ENCODE measurements at places on chromosomes 1 and 21.
A peak's percentile ranks its signal among the peaks of the same experiment; 100 is the strongest.

DNA sequence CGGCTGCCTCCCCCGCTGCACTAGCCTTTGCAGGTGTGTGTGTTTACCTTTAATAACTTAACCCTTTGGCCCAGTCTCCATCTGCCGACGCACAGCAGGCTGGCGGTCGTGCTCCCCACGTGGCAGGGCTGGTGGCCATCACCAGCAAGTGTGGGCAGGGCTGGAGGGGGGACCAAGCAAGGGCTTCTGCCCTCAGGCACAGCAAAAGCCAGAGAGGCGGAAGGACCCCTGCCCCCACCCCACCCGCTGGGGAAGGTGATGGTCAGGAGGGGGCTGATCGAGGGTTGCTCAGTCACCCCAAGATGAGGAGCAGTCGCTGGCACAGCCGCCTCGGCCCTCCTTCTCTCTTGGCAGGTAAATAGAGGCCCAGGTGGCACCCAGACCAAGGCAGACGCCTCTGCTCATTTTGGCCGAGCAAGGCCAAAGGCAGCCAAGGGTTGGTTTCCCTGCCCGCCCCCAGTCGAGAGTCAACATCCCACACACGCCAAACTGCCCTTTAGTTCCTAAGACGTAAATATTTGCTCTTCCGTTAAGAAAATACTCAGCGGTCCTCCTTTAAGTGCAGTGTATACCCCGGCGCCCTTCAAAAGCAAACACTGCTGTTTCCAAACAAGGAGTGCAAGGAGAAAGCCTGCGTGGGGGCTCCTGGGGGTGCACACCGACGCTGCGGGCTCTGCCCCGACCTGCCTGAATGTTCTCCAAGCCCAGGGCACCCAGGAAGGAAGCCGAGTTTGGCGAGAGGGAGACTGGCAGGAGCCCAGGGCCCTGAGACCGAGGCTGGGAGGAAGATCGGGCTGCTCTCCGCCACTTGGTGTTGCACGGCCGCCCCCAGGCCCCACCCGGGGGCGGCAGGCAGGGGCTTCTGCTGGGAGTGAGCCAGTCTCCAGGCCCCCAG is 82.7 kb downstream of the SIK1 start:
- DNase-seq: no peak

- DNase-seq: no peak
Observed at GRCh38 chr1:13732971-13733667, 33.1 kb downstream of the PRDM2 start.

- DNase-seq: no peak
Observed at GRCh38 chr1:220504329-220504728, 23.6 kb upstream of the MARK1 start.

- DNase-seq: no peak
Observed at GRCh38 chr1:218171302-218171893, 113.7 kb upstream of the RRP15 start.

DNA sequence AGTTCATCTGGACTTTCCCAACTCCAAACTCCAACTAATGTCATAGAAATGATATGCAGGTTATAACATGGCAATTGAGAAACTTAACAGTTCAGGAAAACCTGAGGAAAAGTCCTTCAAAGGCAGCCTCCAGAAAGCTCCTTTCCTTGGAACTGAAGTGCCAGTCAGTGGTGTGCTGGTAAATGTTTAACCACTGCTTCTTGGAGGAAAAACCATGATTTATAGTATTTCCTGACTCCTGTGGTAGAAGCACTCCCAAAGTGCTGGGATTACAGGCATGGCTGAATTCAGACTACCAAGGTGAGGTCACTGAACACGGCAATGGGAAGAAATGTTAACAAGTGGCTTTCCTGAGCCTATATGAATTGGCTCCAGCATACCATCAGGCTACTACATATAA is 26.7 kb upstream of the ZNHIT6 start:
- DNase-seq: no peak

DNA sequence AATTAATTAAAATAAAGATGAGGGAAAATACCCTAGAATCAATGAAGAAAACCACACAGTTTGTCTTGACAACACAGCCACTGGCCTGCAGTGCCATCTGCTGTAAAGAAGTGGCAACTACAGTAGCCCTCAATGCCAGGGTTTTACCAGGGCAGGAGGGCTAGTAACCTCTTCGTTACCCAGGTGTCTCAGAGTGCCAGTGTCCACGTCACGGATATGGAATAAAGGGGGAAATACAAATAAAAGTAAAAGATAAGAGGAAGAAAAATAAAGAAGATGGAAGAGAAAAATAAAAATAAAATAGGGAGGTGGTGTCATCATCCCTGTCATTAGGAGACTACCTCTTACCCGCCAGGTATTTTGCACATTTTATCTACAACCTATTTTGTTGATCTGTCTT is 14.2 kb upstream of the SLC44A3 start:
- no peak for DNase-seq

DNA sequence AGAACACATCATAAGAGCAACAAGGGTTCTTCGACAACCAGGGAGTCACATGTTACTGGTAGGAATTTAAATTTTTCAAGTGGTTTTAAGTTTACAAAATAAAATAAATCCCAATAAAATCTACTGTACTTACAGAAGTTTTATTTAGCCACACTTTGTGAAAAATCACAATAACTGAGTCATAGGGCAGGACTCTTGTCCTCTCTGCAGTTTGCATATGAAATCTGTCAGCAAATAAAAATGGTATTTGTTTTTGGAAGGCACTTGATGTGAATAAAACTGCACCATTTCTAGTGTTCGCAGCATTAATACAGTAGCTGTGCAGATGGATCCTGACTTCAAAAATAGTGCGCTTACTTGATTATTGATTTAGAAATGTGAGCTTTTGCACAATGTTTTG is 150.4 kb downstream of the LBR start:
- no peak for DNase-seq

GRCh38 chr1:125087691-125088090 is 3902.9 kb downstream of the SRGAP2C start:
- no peak for DNase-seq

- no peak for DNase-seq
Observed at GRCh38 chr21:45534636-45535331, 7.5 kb downstream of the SLC19A1 start.

GRCh38 chr1:185159966-185160365 is 3.0 kb downstream of the SWT1 start:
- DNase-seq: no peak

DNA sequence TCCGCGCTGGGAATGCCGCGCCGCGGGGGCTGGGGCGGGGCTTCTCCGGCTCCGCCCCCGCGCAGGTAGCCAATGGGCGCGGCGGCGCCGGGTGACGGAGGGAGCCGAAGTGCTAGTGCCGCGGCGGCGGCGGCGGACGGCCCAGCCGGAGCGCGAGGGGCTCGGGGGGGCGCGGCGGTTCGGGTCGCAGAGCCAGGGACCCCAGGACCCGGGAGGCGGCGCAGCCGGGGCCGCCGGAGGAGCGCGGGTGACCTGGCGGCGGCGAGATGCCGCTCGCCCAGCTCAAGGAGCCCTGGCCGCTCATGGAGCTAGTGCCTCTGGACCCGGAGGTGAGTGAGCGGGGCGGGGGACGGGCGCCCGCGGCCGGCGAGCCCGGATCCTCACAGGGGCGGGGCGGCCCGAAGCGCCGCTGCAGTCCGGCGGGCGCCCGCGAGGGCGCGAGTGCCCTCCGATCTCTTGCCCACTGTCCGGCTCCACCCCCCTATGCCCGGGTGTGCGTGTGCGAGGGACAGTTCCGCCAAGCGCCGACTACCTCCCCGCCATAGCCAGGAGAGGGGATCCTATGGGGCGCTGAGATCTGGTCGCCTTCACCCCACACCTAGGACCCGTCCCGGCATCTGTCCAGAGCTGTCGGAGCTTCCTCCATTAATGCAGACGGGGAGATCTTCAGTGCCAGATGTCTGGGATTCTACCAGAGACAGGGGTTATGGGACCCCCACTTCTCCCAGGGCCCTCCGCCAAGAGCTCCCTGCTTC is at the start of gene RPS6KA1:
Gene RPS6KA1 (plus strand): TSS at position 107 of the 755 bp plus-strand sequence. CDS start 160 bp downstream, at position 267.
- DNase-seq: peak; percentile 29

GRCh38 chr1:41192456-41193178 is 49.5 kb downstream of the SCMH1 start:
- no peak for DNase-seq

Data from stimulated activated CD8-positive, alpha-beta memory T cell treated with anti-CD3 and anti-CD28 coated beads, Interleukin-7, amount 100 ng/mL, for 1 hour (primary cell).